Inflammatory macrophage treated with lipopolysaccharide for 1 hour (primary cell): ENCODE measurements at places on chromosomes 11 and 22.

DNA sequence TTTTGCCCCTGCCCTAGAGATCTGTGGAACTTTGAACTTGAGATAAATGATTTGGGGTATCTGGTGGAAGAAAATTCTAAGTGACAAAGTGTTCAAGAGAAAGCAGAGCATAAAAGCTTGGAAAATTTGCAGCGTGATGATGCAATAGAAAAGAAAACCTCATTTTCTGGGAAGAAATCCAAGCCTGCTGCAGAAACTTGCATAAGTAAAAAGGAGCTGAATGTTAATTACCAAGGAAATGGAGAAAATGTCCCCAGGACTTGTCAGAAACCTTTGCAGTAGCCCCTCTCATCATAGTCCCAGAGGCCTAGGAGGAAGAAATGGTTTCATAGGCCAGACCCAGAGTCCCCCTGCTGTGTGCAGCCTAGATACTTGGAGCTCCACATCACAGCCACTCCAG lies 686.9 kb downstream of the FAM181B start:
- no peak for DNase-seq

DNA sequence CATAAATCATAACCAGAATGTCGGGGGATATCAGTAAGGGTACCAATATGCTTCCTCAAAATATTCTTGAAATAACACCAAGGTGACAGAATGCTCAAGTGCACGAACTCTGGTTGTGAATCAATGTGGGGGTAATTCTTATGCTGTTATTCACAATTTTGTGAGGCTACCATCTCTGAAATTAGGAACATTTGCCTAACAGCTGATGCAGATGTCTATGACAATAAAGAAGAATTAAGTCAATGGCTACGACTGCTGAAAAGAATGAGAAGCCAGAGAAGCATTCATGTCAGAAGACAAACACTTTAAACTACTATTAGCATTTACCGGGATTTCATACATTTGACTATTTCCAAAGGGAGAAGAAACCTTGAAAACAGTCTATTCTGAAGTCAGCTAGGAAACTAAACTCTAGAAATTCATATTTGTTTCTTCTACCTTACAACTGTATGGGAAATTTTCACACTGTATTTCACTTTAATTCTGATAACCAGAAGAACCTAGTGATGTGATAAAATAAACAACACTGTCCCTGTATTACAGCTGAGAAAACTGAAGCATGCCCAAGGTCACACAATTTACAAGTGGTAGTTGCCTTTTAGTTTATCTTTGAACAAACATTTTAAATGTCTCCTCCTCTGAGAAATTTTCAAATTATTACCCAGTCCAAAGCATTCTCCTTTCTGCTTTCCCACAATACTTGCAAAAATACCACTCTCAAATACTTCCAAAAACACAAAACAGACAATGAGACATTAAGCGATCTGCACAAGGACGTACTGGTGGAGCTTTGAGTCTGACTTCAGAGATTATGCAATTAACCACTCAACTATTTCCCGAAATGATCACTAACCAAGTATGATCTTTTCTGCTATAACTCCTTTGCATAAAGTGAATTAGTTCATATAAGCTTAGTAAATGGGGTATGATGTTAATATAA lies 18.0 kb upstream of the ARHGAP32 start:
- no peak for DNase-seq

DNA sequence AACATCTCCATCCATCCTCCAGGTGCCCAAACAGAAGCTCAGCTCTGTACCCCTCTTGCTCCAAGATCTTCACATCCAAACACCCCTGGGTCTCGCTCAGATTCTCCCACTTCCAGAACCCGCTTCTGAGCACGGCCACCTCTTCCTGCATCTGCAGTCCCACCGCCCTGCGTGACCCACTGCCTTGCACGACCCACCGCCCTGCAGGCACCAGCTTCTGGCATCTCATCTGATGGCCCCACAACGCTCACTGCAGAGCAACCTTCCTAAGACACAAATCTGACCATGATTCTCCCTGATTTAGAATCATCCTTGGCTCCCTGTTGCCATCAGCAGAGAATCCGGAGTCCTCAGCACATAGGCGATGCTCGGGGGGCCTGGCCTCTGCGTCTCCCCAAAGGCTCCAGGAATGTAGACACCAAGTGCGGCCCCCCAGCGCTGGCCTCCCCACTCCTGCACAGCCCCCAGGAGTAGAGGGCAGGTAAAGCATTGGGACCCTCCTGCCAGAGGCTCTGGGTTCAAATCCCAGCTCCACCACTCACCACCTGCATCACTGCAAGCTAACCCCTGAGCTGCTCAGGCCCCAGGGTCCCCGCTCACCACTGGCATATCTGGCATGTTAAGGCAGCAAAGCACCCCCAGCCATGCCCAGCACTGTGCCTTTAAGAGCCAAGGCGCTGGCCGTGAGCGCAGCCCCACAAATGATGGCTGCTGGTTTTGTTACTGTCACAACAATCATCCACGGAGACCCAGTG lies 459.3 kb downstream of the BRD1 start:
- DNase-seq, result no peak

GRCh38 chr22:28002181-28002700 lies 83.2 kb upstream of the PITPNB start:
- DNase-seq, result no peak

GRCh38 chr11:35167426-35167954 lies 28.5 kb downstream of the CD44 start:
- DNase-seq, result no peak

GRCh38 chr11:92226331-92227229 lies 2.0 kb downstream of the FAT3 start:
- DNase-seq, result no peak

DNA sequence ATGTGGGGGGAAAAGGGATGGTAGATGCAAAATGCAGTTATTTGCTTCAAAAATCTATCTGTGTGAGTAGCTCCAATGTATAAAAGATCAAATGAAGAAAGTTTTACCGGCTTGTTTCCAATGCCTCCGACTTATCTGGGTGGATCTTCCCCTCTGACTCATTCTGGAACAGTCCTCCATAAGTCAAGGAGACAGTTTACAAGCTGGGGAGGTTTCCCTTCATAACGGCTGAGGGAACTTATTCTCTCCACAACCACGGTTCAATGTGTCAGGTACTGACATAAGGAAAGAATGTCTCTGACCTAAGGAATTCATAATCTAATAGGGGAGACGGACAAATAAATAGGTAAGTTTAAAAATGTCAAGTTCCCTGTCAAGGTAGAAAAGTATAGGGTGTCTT lies 49.7 kb upstream of the BIRC3 start:
- no peak for DNase-seq

- DNase-seq, result no peak
Observed at GRCh38 chr11:105315287-105315686, 175.7 kb upstream of the CARD18 start.

GRCh38 chr22:25651332-25652085 lies 87.0 kb downstream of the GRK3 start:
- DNase-seq, result no peak

DNA sequence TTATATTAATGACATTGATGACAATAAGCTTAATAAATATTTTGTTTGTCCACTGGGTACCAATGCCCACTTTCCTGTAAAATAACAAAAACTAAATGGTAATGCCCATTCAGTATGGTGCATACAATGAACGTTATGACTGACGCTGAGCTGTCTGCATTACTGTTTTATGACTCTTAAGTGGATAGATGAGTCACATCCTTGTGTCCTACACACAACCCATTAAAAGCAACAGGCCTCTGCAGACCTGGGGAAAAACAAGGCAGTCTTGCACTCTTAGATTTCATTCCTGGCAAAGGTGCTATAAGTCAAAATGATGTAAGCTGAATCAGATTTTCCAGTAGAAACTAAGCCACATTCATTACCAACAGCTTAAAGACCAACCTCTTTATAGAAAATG lies 176.3 kb upstream of the TMEM45B start:
- no peak for DNase-seq

- no peak for DNase-seq
Observed at GRCh38 chr11:116231543-116231942, 541.2 kb downstream of the BUD13 start.

DNA sequence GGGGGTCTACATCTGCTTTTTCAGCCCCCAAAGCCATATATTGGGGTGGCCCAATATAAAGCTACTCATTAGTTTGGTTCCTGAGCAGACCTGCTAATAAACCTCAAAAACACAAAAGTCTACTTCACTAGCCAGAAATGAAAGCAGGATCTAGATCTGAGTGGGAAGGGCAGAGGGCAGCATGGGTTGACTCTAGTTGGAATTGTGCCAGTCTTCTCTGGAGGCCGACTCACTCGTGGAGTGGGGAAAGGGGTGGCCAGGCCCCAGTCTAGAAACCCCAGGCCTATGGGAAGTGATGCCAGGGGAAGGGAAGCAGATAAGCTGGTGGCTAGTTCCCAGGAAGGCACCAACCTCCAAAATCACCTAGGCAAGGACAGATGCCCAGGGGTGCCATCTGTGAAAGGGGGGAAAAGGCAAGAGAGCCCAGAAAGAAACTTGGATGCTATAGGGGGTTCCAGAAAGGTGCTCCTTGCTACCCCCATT lies 5.3 kb downstream of the PATZ1 start:
- DNase-seq, result peak; percentile 22

GRCh38 chr11:14894657-14895598 lies 2.9 kb upstream of the CYP2R1 start:
- DNase-seq, result peak; percentile 85

- no peak for DNase-seq
Observed at GRCh38 chr11:103920449-103920848, 116.0 kb upstream of the DDI1 start.

DNA sequence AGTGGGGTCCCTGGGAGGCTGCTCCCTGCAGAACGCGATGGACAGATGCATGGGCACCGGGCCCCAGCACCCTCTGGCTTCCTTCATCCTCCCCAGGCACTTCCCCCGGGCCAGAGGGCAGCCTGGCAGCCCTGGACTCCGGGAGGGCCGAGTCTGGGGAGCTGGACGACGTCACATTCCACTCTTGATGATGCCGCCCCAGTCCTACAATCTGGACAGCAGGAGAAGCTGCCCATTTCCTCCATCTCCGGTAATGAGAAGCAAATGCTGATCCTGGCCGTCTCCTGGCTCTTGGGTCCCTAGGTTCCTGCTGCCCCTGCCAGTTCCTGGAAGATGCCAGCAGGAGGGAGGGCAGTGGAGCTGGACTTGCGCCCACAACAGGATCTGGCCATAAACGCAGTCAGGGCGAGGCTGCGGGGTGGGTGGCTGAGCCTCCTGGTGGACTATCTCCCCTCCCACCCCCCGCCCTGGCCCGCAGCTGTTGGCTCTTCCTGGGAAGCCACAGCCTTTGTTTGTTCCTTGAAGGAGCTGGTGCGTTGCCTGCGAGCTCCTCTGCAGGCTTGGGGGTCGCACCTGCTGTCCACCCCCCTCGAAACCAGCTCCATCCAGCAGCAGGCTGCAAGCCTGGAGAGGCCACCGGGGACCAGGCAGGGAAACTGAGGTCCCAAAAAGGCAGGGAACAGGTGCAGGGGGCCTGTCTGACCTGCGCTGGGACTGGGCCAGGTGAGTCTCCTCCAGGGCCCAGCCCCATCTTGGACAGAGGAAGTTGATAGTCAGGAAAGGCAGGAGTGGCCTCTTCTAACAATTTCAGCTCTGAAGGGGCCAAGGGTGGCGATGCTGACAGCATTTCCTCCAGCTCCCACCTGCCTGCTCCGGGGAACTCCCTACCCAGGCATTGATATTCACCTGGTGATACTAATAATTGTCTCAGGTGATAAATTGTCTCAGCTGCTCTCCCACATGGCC lies 17.9 kb upstream of the MUC6 start:
- no peak for DNase-seq

DNA sequence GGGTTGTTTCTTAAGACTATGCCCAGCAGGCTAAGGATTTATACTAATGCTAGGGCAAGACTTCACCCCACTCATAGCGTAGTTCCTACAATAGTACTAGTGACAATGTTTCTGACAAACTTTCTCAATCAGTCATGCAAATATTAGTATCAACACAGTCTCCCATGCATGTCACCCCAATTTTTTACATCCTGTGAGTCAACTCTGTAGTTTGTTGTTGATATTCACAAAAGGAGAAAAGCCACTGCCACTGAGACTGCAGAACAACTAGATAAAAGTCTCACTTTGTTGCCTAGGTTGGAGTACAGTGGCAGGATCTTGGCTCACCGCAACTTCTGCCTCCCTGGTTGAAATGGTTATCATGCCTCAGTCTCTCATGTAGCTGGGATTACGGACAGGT lies 155.2 kb downstream of the RBFOX2 start:
- no peak for DNase-seq

GRCh38 chr11:129894278-129895125 lies 876 bp downstream of the NFRKB start:
- DNase-seq, result peak; percentile 56

GRCh38 chr11:113895367-113896155 lies 9.0 kb upstream of the HTR3B start:
- DNase-seq, result no peak

DNA sequence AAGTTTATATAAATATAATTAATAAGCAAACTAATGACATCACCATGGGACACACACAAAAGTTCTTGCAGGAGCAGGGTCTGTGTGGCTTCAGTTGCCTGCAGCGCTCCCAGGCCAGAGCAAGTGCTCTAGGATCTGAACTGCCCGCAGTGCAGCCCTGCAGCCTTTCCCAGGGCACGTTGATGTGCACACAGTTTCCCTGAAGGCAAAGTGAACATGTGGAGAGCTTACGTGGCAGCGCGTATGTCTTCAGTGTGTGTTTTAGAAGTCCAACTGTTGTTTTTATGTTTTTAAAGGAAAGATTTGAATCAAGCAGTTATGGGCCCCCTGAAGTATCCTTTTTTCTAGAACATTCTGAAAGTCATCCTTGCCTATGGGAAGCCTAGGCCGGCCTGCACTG lies 1.2 kb upstream of the TIGD3 start:
- no peak for DNase-seq

GRCh38 chr11:2459796-2460531 lies 15.2 kb downstream of the KCNQ1 start:
- DNase-seq, result no peak

GRCh38 chr22:50326956-50327710 lies at the start of gene DENND6B:
Gene DENND6B, minus strand, starts transcription at chr22:50327012. Its CDS starts 24 bp downstream, at chr22:50326988.
- DNase-seq, result peak; percentile 72

DNA sequence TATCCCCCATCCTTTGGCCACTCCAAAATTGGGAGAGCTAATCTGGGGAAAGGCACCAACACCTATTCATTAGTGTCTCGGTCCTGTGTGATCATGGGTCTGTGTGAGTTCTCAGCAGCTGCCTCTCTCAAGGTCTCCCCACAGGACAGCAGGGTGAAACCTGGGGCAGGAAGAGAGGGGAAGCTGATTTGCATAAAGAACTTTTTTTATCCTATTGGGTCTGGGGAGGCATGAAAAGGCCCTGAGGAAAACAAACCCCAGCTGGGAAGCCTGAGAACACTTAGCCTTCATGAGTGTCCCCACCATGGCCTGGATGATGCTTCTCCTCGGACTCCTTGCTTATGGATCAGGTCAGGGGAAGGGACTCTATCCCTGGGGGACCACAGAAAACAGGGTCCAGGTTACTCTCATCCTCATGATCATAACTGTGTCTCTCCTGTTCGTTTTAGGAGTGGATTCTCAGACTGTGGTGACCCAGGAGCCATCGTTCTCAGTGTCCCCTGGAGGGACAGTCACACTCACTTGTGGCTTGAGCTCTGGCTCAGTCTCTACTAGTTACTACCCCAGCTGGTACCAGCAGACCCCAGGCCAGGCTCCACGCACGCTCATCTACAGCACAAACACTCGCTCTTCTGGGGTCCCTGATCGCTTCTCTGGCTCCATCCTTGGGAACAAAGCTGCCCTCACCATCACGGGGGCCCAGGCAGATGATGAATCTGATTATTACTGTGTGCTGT lies 116.0 kb upstream of the TOP3B start:
- DNase-seq, result no peak
